Activated naive CD4-positive, alpha-beta T cell (primary cell): ENCODE measurements at places on chromosomes 2 and 18.

DNA sequence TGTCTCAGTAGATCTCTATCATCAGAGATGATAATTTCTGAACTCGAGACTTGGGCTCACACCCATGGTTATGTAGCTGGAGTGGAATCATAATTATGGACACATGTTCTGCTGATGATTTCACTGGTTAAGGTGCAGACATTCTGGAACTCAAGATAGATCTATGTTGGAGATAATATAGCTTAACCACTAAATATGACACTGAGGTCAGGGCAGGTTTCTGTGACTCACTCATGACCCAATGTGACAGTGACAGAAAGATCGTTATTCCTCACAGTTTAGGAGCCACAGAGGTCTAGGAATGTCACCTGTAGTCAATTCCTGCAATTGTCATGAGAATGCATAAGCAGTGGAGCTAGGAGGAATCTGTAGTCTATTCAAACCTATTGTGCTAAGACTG is 828.6 kb downstream of the TRIB2 start:
- no peak for DNase-seq

GRCh38 chr2:172710584-172711047 is 25.0 kb upstream of the RAPGEF4 start:
- no peak for DNase-seq

- no peak for DNase-seq
Measured at GRCh38 chr2:205913668-205914067, 172.3 kb downstream of the INO80D start.

DNA sequence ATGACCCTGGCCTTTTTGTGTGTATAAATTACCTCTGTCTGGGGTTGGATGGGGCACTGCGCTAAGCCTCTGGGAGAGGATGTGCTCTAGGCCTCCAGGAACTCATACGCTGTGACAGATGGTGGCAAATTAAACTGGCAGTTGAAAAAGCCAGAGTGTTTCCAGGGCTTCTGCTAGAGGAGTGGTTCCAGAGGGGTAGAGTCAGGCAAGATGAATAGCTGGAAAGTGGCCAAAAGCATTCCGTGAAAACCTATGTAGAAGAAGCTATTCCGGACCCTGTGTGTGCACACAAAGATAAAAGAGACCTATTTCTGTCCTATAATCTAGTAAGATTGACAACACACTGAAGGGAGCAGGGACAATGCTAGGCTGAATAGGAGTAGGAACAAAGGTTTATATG is 84.8 kb downstream of the ACTR3 start:
- DNase-seq, result no peak

DNA sequence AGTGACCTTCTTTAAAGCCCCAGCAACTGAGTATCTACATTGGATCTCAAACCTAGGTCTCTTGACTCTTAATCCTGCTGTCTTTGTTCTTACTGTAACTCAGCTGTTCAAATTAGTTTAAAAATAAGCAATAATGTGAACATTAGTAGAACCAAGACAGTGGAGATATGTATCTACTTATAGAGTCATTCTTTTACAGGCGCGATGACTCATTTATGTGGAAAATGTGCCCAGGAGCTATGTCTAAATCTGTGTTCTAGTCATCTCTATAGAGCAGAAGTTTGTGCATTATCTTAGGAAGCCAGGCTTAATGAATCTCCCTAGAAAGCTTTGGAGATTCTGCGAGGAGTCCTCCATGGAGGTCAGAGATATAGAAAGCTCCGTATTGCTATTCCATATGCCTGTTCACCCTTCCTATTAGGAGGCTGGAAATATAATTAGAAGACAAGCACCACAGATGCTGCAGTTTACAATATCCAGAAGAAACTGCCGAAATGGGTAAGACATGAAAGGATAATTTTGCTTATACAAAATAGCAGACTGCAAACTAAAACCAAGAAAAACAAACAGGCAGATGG is 211.6 kb downstream of the TRIB2 start:
- DNase-seq, result no peak

- no peak for DNase-seq
Measured at GRCh38 chr2:98698896-98699295, 32.0 kb downstream of the MGAT4A start.

GRCh38 chr2:136219963-136220362 is 102.0 kb upstream of the CXCR4 start:
- no peak for DNase-seq

DNA sequence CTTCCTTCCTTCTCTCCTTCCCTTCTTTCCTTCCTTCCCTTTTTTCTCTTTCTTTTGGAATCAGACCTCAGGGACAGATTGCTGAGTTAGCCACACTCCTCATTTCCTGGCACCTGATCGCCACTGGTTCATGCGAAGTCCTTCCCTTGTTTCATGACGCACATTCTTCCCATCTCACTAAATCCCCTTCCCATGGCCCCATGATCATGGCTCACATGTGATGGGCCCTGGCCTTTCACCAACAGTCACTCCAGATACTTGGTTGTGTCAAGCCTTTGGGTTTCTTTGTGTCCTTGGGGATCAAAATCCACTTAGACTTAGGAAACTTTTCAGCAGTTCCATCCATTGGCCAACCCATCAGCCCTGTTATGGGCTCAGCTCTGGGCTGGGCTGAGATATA is 23.8 kb upstream of the ASPRV1 start:
- no peak for DNase-seq

GRCh38 chr2:118923371-118923770 is 18.6 kb upstream of the MARCO start:
- DNase-seq, result no peak

DNA sequence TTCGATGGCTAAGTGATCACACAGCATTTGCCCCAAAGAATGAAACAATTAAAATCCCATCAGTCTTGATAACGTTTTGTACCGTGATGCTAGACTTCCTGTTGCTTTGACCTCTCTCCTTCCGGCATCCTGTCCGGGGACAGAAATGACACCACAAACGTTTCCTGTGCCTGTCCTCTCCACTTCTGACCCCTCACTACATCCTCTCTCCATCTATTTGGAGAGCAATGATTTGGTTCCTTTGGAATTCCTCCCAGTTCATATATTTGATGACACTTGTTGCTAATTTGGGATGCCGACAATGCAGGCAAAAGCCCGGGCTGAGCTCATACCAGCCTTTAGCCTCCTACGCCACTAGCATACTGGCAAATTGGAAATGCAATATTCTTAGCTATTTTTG is 151.2 kb upstream of the CCDC68 start:
- DNase-seq, result no peak

DNA sequence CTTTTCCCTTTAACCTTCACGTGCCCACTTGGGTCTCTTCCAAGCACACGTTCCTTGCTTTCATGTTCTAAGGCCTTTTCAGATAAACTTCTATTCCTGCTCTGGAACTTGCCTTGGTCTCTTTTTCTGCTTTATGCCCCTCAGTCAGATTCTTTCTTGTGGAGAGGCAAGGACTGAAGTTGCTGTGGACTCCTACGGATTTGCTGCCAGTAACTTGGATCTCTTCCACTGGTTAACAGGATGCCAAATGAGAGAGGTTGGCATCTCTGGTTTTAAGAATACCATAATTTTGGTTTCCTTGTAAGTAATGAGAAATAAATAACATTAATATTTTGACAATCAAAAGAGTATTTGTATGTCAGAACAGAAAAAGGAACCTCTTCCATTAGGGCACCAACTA is 33.0 kb downstream of the COMMD1 start:
- DNase-seq, result no peak

GRCh38 chr18:69978732-69979715 is 31.4 kb upstream of the CD226 start:
- no peak for DNase-seq
